ENCODE measurements at places on chromosomes 16 and 17.

DNA sequence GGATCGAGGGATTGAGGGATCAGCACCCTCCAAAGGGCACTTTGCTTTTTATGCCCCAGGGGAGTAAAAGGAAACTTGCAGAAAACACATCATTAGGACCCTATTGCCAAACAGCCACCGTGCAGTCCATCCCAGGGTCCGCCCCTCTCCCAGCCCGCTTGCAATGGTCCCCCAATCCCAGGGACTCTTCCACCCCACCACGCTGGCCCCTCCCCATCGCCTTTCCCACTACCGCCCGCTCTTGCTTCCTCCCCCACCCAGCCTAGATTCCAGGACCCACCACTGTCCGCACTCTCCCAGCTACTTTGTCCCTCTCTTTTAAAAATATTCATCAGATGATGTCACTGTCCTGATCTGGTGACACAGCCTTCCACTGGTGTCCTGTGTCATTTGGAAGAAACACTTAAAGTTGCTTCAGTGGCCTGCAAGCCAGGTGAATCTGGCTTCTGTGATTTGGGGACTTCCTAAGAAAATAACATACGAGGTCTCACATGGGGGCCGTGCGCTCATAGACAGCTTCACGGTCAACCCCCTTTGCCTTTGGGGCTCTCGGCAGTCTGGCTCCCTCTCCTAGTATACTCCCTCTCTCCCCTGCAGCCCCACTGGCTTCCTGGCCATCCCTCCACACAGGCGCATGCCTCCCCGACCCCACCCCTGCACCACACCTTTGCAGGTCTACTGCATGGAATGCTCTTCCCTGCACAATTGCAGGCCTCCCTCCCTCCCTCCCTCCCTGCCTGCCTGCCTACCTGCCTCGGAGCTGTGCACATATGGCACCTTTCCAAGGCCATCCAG is 127.9 kb downstream of the RBFOX3 start:
- DNase-seq = no peak

- DNase-seq = no peak
Observed at GRCh38 chr17:33220036-33220435, 73.1 kb downstream of the ASIC2 start.

DNA sequence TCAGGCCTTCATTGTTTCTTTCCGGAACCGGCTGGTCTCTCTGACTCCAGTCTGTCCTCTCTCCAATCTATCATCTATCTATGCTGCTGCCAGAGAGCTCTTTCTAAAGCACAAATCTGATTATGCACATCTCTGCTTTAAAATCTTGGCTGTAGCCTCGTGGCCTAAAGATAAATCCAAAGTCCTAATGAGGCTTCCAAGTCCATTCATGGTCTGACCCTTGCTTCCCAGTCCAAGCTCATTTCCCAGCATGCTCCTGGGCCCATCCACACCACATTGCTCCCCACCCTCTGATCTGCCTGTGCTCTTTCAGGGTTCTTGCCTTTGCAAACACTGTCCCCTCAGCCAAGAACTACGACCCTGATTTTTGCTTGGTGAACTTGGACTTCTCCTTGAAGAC is 21.5 kb upstream of the PHB1 start:
- no peak for DNase-seq

GRCh38 chr16:89383095-89384003 is 107.0 kb downstream of the ANKRD11 start:
- no peak for DNase-seq

GRCh38 chr17:33750943-33751701 is 458.0 kb upstream of the ASIC2 start:
- peak; percentile 46 for DNase-seq
